ENCODE measurements at places on chromosomes 12 and 14.

DNA sequence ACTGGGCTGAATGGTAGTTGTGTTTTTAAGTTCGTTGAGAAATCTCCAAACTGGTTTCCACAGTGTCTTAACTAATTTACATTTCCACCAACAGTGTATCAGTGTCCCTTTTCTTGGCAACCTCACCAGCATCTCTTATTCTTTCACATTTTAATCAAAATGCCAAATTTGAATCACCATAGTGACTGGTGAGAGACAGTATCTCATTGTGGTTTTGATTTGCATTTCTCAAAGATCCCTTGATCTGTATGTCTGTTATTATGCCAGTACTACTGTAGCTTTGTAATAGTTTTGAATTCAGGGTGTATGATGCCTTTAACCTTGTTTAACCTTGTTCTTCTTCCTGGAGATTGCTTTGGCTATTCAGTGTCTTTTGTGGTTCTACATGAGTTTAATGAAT lies 2.2 kb upstream of the EIF2S3B start:
- no peak for DNase-seq

DNA sequence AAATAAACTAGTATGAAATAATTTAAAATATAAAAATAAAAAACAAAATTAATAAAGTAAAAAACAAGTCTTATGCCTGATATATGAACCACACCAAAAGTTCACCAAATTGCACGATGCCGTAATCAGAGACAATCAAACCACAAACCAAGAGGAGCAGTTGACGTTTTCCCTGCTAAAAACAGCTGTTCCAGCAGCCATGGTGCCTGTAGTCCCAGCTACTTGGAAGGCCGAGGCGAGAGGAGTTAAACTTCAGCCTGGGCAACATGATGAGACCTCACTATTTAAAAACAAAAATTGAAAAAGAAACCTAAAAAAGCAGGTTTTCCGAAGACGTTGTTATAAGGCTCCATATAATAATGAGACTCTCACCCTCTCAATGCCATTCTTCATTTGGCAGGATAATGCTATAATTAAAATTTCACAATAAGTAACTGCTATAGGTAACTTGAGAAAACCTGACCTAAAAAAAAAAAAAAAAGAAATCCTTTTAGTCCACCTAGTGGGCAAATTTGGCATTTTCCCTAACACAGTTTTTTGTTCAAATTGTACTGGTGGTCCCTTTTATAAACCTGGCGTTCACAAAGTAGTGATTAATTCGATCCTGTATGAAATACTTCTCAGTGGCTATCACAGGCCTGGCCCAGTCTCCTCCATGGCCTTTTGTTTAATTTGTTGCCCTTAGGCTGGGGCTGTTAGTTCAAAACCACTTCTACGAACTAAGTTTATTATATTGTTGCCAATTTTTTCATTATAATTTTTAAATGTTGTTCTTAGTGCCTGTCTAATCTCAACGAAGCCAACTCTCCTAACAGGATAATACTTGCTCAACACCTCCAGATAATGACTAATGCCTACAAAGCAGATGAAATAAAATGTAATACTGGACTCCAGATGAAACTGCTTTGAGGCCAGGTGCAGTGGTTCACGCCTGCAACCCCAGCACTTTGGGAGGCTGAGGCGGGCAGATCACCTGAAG lies 62.1 kb downstream of the TNFAIP2 start:
- DNase-seq = no peak

DNA sequence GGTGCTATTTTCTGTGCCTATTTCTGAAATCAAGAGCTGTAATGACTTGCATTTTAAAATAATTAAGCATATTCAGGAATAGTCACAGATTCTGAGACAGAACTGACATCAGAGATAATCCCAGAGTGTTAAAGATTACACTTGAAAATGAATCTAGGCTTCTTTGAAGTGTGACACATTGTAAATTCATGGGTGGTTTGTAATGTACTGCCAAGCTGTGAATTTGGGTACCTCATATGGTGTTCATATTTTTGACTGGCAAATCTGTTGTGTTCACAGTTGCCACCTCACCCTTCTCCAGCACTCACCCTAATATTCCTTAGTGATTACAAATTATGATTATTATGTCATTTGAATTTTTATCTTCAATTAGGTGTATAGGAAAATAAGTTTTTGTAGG lies 78.5 kb upstream of the CSRP2 start:
- DNase-seq = no peak

GRCh38 chr14:53591816-53592215 lies 364.8 kb downstream of the BMP4 start:
- DNase-seq = no peak

- no peak for DNase-seq
Measured at GRCh38 chr12:88093573-88093972, 48.3 kb downstream of the CEP290 start.

DNA sequence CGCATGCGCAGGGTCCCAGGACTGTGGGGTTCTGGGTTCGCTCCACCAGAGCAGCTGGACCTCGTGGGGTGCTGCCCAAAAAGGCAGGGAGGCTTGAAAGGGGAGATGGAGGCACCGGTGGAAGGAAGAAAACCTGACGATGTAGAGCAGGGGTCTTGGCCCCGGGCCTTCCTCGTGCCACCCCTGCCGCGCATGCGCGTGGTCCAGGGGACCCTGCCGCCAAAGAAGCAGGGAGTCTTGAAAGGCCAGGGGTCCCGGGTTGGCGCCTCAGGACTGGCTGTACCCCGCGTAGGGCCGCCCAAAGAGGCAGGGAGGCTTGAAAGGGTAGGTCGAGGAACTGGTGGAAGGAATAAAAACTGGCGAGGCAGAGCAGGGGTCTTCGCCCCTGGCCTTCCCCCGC lies 321.0 kb downstream of the ALG10 start:
- DNase-seq = no peak

DNA sequence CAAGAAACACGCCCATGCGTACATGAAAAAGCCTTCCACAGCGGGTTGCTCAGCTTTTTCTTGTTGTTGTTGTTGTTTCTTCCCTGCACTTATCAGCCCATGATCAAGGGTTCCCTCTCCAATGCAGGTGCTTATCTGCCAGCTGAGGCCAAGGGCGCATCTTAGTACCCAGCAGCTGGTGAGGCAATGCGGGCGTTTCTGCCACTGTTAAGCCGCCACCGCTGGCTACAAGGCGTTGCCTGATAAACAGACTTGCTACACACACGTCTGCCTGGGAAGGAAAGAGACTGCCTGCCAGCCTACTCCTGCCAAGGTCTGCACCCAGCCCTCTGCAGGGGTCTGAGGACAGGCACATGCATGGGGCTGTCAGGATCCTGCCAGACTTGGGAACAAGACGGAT lies 345.9 kb downstream of the BCL11B start:
- DNase-seq = no peak

DNA sequence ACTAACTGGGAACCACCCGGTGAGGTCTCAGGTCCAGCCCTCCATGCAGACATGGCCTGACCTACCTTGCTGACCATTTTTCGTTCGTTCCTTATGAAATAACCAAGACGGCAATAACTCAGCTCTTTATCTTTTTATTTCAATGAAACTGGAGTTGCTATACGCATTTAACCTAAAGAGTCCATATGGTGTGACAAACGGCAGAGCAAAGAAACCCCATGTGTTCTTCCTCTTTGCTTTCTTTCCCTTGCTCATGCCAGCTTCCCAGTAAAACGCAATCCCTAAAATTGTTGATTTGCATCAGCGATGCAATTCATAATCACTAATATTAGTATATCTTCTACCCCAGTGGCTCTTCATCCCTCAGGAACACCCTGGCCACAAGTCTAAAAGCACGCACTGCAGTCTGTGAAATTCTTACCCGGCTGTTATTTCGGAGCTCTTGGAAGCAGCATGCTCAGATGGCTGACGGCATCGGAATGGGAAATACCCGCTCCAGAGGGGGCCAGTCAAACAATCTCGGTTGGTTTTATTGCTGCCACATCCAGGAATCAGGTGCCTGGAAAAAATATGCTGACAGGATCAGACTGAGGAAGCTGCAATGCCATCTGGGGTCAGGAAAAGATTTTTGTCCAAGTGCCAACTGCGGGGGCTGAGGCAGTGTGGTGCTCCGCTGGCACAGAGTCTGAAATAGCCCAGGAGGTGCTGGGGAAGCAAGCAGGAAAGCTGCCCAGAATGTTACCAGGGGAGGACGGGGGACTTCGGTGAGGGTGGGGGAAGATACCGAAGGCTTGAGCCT lies 28.2 kb upstream of the KCNA1 start:
- no peak for DNase-seq

DNA sequence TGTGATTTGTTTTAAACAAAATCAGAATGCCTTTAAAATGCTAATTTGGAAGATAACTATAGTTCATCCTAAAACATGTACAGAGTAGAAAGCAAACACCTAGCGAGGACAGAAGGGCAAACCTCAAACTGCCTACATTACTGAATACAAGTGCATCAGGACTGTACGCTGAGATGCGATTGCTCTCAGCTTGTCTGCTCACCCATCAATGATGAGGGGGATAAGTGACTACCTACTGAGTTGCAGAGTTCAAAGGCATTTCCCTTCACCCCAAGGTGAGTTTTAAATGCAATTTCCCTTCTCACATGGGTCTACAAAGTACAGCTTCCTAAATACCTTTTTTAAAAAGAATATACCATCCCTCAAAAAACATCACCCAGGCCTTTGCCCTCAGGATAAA lies 52.9 kb downstream of the PHLDA1 start:
- no peak for DNase-seq

- no peak for DNase-seq
Measured at GRCh38 chr12:115947696-115948062, 329.8 kb downstream of the MED13L start.

DNA sequence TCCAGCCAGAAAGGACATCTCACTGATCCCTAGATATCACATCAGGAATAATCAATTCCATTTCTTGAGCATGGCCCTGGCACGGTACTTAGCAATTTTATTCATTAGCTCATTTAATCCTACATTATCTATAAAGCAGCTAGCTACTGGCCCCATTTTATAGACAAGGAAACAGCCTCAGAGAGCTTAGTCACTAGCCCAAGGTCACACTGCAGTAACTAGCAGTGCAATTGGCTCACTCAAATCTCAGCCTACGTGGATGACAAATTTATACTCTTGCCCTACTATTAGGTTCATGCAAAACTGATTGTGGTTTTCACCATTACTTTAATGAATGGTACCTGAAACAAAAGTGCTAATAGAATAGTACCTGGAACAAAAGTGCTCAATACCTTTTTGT lies 41.7 kb downstream of the NUAK1 start:
- DNase-seq = no peak

DNA sequence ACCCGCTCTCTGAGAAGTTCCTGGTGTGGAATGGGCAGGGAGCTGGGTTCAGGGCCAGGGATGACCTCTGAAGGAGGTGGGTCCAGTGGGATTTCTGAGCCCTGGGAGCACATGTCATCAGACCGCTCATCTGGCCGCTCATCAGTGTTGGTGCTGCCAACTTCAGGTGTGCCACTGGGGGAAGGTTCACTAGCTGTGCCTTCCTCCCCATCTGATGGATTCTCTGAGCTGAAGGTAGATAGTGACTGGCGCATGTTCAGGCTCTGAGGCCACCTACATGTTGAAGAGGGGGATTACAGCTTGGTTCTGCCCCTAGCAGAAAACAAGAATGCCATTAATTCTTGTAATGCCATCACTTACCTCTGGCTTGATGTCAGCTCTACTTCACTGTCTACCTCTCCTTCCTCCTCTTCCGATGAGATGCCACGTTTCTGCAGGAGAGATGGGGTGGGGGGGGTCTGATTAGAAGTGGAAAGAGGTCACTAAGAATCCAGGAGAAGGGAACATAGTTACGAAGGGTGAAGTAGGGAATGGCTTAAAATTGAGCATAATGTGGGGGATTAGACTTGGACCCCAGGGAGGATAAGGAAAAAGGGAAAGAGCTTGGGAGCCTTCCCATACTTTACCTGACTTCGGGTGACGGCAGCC lies 17.2 kb downstream of the MAP3K12 start:
- no peak for DNase-seq

DNA sequence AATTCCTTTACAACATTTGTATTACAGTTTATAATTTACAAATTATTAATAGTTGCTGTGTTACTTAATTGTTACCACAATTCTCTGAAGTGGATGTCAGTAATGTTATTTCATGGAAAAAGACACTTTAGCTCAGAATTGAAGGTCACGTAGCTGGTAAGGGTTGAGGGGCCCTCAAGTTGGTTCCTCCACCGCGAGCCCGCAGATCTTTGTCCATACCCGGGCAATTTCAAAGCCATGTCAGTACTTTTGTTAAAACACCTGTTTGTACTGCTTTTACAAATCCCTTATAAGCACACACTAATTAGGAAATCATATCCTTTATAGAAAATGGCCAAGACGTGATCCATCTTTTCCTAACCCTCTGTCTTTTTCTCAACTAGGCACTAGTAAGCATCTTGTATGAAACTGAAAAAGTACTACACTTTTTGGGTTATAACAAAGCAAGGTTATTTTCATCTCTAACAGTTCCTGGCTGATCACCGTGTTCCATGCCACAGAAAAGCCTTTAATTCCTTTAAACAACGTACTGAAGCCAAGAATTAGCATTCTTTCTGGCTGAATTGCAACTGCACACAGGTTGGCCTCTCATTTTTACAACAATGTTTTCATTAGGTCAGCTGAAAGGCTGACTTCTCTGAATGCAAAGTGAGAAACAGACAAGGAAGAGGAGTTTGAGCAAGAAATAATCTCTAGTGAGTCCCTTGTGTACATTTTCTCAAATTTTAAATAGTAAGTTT lies 76.1 kb downstream of the CNTN1 start:
- DNase-seq = no peak

GRCh38 chr14:51209457-51209856 lies 30.6 kb upstream of the TMX1 start:
- DNase-seq = no peak

GRCh38 chr14:52018252-52018651 lies 28.9 kb downstream of the RTRAF start:
- no peak for DNase-seq

- DNase-seq = no peak
Measured at GRCh38 chr12:14554281-14555007, 13.2 kb downstream of the PLBD1 start.

GRCh38 chr12:94792693-94793092 lies 142.3 kb upstream of the TMCC3 start:
- DNase-seq = no peak

- no peak for DNase-seq
Measured at GRCh38 chr12:54991991-54992375, 7.4 kb upstream of the TESPA1 start.

DNA sequence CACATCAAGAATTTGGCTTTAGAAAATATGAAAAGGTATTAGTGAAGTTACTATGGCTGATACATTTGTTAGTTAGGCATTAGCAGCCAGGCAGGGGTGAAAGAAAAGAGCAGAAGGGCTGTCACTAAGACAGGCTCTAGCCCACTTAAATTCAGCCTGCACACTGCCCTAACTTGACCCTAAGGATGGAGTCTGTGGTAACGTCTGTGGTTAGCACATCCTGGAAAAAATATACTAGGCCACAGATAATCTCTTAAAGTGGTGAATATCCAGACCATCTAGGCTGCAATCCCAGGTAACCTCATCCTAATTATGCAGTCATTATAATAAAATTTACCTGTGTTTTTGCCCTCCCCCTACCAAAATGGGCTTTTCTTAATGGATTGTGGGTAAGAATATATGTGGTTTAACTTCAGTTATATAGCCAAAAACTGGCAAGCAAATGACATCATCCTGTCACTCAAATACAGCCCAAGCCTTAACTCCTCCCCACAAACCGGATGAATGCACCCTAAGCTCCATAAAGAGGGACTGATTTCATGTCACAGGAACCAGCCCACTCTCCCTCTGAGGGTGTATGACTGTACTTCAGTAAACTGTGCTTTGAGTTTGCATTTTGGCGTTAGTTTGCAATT lies 440.9 kb downstream of the LRFN5 start:
- DNase-seq = no peak

- DNase-seq = no peak
Measured at GRCh38 chr12:118494776-118495175, 118.4 kb downstream of the SUDS3 start.

Measured in cortex of kidney (tissue), 1 donor.